Activated T-cell treated with anti-CD3 and anti-CD28 coated beads for 48 hours (primary cell): ENCODE measurements at places on chromosomes 6 and 20.

DNA sequence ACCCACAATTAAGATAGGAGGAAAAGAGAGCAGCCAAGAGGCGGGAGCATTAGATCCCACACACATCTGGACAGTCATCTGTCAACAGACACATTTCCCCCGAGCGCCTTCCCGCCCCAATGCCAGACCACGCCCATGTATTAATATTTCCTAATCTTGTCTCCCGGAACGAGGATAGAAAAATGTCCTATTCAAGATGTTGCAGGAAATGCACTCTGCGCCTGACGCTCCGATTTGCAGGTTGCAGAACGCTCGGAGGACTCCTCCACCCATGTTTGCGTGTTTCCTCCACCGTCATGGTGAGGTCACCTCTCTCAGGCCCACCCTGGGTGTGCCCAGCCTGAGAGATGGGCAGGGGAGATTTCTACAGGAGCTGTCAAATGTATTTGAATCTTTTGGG is 215.2 kb downstream of the TAF4 start:
- DNase-seq: no peak

DNA sequence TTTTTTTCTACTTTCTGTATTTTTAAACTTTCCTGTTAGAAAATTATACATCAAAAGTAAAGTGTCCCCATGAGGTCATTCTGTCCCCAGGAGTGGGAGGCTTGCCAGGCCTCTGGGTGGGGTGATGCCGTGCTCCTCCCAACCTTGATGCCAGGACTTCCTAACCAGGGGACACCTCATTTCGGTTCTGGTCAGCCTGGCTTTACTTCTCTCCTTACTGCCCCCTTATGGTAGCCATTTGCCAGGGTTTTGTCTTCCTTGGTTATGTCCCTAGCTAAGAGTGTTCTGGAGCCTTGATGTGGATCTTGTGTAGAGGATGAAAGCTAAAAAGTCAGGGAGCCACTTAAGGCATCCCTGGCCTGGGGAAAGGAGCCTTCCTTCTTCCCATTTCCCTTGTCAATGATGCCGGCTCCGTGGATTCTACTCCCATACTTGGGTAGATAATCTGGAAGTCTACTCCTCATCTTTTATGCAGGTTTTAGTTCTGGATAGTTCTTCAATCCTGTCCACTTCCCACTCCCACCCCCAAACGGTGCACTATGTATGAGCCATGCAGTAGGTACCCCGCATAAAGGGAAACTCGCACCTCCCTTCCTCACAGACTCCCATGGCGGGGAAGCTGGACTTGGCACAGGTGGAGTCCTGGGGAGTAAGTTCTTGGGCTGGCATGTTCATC is 164.1 kb upstream of the SALL4 start:
- no peak for DNase-seq

- no peak for DNase-seq
Observed at GRCh38 chr6:85669735-85670194, 27.1 kb upstream of the SYNCRIP start.

DNA sequence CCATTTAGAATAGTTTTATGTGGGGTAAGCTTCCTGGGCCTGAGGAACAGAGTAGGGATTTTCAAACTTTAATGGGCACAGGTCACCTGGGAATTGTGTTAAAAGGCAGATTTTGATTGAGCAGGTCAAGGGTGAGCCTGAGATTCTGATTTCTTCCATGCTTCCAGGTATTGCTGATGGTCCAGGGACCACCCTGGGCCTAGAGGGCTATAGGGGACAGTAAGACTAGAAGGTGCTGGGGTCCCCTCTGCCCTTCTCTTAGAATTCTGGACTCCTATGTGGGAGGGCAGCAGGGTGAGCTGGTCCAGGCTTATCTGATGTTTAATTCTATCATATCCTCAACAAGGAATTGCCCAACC is 2.6 kb downstream of the DDR1 start:
- DNase-seq: no peak

DNA sequence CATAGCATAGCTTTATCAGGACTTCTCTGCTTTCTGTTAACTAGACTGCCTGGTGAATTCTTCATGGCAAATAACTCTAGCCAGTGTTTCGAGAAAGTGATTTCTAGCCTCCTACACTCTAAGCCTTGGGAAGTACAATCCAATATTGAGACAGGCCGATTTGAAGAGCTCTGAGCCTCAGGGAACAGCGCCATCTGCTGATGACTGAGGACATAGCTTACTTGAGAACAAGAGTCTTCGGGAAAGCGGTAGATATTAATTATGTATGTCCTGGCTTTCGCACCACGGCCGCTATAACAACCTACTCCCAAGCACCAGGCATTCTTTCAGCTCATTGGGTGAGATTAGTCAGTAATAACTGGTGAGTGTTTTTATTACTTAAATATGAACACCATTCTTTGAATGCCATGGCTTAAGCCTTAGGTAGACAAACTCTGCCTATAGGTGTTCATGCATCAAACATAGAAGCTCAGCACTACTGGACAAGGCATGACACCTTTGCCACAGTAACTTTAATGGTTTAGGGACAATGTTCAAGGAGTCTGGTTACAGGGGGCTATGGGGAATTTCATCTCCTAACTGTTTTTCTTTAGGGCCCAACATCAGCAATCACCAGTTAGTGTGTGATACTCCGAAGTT is 518.6 kb downstream of the BMP2 start:
- DNase-seq: peak; percentile 12

GRCh38 chr6:13415283-13415682 is 72.1 kb downstream of the GFOD1 start:
- DNase-seq: no peak

GRCh38 chr6:159174263-159174969 is 5.2 kb downstream of the FNDC1 start:
- DNase-seq: peak; percentile 73

- DNase-seq: peak; percentile 27
Observed at GRCh38 chr6:30884521-30885480, 482 bp downstream of the DDR1 start.

DNA sequence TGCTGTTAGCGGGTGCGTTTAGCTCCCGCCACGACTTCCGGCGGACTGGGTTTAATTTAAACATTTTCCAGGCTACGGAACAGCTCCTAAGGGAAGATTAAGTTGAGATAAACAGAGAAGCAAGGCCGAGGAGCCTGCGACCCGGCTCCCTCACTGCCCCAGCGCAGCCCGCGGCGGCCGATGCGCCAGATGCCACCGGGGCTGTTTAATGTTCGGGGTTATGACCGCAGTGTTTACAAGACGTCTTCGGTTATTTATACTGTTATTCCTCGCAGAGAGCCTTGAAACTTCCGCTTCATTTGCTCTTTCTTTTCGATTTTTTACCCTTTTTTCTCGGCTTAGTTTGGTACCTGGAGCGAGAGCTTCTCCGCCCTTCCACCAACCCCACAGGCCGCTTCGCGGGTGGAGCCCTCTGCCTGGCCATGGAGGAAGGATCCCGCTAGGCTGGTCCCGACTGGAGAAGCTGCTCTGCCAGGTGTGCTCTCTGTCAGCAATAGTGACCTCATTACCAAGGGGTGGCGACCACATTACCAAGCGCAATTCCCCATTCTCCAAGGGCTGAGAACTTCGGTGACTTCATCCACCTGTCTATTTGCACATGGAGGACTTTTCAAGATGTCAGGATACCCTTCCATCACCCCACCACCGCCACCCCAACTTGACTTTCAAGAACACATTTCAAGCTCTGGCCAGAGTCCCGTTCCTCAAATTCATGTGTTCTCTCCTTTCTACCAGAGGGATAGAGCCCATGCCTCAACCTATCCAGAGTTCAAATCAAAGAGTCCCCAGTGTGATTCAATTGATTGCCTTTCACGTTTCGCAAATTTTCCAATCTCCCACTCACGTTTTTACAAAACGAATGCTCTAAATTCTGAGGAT is 4.1 kb downstream of the TCF21 start:
- no peak for DNase-seq

DNA sequence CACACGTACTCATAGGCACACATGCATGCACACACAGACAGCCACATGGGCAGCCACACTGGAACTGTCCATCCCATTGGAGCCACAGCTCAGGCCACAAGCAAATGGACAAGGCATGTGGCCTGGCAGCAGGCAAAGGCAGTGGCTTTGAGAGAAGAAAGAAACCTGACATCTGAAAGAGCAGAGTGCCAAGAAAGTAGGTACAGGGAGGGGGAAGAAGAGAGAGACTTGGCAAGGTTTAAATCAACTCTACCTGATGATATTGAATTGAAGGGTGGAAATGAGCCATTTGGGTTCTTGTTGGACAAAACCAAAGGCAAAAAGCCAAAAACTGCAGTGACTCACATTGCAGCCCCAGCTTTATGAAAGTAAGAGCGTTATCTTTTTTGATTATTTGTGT is 142.7 kb downstream of the PCSK2 start:
- no peak for DNase-seq

GRCh38 chr6:168885196-168885595 is 368.4 kb downstream of the THBS2 start:
- DNase-seq: no peak

DNA sequence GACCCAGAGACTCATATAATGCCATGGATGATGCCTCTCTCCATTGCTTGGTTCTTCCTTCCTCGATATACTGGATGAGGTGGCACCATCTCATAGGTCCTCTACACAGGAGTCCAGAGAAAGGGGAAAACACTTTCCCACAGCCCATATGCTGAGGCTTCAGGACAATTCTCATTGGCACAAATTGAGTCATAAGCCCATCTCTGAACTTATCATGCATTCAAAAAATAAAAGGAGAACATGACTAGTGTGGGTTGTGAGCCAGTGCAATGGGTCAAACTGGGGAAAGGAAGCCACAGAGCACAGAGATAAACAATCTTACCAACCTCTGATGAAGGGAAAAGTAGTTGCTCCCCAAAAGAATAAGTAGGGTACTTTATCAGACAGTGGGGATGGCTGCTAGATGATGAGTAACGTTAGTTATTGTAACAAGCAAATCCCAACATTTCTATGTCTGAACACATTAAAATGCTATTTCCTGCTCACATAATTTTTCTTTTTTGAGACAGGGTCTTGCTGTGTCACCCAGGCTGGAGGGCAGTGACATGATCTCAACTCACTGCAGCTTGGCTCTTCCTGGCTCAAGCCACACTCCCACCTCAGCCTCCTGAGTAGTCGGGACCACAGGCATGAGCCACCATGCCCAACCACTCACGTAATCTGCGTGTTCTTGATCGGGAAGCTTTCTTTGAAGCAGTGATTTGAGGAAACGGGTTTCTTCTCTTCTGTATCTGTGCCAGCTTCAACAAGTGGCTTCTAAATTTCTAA is 27.0 kb downstream of the SOD2 start:
- DNase-seq: no peak

DNA sequence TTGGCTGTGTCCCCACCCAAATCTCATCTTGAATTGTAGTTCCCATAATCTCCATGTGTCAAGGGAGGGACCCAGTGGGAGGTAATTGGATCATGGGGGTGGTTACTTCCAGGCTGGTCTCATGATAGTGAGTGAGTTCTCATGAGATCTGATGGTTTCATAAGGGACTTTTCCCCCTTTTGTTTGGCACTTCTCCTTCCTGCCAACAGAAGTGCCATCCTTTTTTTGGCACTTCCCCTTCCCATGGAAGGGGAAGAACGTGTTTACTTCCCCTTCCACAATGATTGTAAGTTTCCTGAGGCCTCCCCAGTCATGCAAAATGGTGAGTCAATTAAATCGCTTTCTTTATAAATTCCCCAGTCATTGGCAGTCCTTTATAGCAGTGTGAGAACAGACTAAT is 18.0 kb upstream of the PI3 start:
- DNase-seq: no peak

- DNase-seq: no peak
Observed at GRCh38 chr6:42410861-42411260, 40.9 kb downstream of the TRERF1 start.

GRCh38 chr6:101826269-101826668 is 432.8 kb downstream of the GRIK2 start:
- no peak for DNase-seq

- DNase-seq: no peak
Observed at GRCh38 chr6:135097172-135097571, 42.5 kb upstream of the HBS1L start.

DNA sequence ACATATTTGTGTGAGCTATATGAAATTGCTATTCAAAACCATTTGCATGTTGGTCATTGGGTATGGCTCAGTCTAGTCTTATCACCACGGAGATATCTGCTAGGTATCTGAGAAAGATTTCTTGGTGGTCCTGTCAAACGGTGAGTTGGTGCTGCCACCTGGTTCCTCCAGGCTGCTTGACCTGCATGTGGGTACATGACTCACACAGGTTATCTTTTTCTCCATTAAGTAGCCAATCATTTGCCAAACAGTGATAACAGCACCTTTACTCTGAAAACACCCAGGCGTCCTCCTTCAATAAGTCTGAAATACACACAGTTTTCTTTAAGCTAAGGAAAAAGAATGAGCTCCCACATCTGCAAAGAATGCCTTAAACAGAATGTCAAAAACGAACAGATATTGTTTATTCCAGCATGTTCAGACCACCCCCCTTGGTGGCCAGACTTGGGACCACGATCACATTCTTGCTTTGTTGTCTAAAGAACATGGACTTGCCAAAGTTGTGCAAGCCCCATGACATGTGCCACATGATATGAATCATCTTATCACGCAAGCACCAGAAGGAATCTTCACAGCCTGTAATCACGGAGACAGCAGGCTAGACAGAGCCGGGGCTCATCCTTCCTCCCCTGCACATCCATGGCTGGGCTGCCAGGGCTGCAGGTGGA is 200.7 kb upstream of the THBS2 start:
- DNase-seq: no peak

- no peak for DNase-seq
Observed at GRCh38 chr6:50128420-50129005, 78.8 kb upstream of the DEFB112 start.

DNA sequence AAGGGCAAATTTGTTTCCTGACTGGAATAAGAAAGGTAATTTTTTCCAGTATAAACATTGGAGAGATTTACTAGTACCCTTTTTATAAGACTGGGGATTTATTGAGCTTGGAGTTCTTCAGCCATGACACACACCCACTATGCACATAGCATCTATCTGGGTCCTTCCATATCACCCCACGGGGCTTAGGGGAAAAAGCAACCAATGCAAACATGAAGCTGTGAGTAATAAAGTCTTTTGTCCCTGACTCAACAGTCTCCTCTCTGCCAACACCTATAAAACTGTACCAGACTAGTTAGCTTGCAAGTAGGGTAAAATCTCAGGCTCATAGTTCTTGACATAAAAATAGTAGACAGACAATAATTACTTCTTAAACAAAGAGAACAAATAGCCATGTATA is 23.4 kb downstream of the COL21A1 start:
- no peak for DNase-seq
